ENCODE measurements at places on chromosomes 6 and 20. TPM values are rescaled to one million over a fixed set of nuclear protein-coding genes. Genes with fewer than 3 reads are reported as not detected.

Gene HLA-DRA
- 1.2 TPM for total RNA-seq

Gene BCLAF1
- total RNA-seq, result 131 TPM

Gene GRIK2
- total RNA-seq, result 2.4 TPM

Gene TENT5A
- total RNA-seq, result 64.6 TPM

Gene LIN28B
- 0.07 TPM for total RNA-seq

Gene NNAT
- total RNA-seq, result not detected

DNA sequence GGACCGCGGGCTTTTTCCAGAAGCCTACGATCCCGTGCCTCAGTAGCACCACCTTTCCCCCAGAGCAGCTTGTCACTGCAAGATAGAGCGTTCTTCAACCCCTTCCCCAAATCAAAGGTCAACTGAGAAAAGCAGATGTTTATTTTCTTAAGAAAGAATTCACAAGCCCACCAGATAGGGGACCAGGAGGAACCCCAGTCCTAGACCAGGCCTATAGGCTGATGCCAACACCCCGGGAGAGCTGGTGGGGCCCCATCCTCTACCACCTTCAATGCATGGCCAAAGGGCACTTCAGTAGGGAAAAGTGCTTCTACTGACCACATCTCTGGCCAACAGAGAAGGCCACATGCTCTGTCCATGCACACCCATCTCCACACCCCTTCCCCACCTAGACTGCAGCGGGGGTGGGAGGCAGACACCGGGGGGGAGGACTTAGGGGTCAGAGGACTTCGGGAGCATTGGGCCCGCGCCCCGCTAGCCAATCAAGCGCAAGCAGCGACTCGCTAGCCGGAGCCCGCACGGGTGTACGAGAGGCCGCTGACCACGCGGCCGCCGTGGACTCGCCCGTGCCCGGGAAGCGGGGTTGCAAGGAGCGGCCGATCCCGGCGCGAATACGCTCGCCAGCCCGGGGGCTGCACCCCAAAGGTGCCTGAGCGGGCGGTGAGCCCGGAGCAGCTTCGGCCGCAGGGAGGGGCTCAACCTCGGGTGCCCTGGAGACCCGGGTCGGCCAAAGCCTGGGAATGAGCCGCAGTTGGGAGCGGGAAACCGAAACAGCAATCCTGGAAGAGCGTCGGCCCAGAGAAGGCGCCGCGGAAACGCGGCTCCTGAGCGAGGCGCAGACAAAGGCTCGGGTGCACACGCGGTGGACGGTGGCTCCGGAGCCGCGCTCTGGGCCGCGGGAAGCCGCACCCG lies 2.8 kb downstream of the PDE10A start:
- no peak for DNase-seq

GRCh38 chr6:68025764-68026163 lies 609.3 kb upstream of the ADGRB3 start:
- no peak for DNase-seq

DNA sequence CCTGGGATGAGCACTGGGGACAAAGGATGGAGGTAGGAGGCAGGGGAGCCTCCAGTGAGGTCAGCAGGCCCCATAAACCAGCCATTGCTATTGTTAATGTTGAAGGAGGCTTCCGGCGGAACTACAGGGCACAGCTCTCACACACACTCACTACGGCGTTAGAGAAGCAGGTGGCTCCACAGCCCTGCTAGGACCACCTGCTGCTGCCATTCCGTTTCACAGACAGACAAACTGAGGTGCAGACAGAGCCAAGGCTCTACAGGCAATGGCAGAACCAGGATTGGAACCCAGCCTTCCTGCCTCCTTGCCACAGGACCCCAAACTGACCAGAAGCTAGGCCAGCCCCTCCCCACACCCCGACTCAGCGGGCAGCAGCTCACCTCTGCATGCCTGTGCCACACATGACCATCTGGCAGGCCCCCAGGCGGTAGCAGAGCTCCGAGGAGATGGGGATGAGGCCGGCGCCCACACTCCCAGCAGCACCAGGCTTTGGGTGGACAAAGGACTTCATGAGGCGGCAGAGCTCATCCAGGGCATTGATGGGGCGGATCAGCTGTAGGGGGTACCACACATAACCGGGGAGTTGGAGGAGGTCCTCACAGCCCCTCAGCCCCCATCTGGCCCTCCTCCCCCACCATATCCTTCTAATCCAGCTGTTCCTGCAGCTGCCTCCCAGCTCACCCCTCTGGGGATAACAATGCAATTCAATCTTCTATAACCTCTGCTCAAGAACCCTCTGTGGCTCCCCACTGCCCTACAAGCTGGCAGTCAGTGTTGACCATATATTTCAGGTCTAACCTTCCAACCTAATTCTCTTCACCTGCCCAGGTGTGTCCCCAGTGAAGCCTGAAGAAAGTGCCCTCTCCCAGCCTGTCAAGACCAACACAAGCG lies 198.5 kb downstream of the PREX1 start:
- DNase-seq, result no peak

- peak; percentile 36 for DNase-seq
Observed at GRCh38 chr20:44170816-44171410, 16.1 kb downstream of the JPH2 start.

DNA sequence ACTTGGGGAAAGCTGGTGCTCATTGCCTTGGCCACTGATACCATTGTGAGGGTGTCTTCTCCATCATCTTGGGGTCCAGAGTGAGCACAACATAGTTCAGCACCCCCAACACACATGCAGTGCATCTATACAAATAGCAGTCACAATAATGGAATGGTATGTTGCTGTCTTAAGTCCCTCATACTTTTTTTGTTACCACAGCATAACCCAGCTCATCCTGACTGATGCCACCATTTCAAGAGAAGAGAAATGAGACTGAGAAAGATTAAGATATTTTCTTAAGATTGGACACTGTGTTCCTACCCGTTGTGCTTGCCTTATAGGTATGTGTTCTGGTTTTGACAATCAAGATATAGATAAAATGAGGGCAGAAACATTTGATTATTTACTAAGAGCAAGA lies 15.6 kb downstream of the CST4 start:
- no peak for DNase-seq

DNA sequence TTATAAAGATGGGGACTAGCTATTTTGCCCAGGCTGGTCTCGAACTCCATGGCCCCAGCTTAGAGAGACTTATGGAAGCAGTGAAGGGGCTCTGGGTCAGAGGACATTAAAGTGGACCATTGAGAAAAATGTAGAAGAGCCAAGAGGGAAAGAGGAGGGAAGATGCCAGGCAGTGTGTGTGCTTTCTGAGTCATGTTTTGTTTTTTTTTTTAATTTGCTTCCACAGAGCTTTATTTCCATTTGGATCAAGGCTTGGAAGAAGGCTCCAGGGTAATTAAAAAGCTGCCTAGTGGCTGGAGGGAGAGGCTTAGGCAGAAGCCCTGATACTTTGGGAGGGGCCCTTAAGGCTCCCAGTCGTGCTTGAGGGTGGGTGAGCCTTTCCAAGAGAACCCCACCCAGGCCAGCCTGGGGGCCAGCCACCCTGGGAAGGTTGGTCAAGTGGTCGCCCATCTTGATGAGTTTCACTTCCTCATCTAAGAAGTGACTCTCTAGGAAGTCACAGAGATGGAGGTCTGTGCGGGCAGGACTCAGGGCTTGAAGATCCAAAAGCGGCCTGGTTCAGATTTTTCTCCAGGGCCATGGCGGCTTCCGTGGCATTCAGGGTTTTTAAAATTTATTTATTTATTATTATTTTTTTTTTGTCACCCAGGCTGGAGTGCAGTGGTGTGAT lies 3.0 kb upstream of the ZNF335 start:
- peak; percentile 56 for DNase-seq

- no peak for DNase-seq
Observed at GRCh38 chr6:73560853-73561407, 40.1 kb upstream of the EEF1A1 start.

GRCh38 chr20:24683676-24684075 lies 214.2 kb downstream of the SYNDIG1 start:
- no peak for DNase-seq

GRCh38 chr6:127811900-127812570 lies 88.8 kb downstream of the THEMIS start:
- DNase-seq, result no peak

GRCh38 chr6:71510856-71511255 lies 222.2 kb downstream of the OGFRL1 start:
- no peak for DNase-seq

All from M059J (cell line).